Suppressor macrophage treated with lipopolysaccharide for 1 hour (primary cell): ENCODE measurements at places on chromosomes 11 and 22.

DNA sequence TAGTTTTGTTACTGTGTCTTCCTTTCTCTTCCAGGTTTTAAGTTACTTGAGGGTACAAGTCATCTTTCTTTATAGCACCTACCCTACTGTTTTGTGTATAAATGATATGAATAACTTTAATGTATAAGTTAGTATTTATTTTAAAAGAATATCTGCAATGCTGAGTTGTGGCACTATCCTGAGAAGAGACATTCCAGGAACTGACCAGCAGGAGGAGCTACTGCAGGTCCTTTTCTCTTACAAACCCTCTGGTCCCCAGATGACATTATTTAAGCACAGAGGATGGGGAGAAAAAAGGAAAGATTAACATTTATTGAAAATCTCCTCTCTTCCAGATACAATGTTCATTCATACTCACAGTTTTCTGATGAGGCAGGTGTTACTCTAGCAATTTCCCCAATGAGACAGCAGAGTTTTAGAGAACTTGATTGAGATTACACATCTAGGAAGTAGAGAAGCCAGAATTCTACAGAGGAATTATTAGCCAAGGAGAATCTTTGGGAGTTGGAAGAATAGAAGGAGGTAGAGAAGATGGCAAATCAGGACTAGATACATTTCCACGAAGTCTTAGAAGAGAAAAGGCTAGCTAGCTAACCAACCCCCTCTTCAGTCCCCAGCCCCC, 541.2 kb upstream of the API5 start:
- DNase-seq: peak; percentile 24

DNA sequence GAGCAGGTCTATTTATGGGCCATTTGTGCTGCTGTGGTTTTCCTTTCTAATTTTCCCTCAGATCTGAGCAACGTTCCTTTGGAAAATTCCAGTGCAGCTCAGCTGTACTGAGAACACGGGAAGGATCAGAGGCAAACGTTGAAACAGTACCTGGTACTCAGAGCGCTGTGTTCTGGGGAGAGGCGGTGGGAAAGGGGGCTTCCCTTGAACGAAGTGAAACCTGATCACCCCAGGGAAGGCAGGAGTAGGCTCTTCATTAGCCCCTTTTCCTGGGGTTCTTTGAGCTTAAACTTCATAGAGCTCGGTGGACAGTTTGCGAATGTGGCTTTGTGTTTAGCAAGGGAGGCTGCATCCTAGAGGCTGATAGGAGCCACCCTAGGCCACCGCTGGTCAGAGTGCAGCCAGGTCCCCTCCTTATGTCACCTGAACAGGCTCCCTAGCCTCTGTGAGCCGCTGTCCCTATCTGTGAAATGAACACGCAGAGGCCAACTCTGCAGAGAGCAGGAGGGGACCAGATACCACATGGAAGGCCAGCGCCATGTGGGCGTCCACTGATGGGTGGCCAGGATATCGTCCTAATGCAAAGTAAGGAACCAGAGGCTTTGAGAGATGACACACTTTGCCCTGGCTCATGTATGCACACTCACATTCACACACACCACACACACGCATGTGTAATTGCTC, 1464.8 kb downstream of the BRD1 start:
- no peak for DNase-seq

- DNase-seq: no peak
Observed at GRCh38 chr22:39995393-39996252, 869 bp downstream of the FAM83F start.

DNA sequence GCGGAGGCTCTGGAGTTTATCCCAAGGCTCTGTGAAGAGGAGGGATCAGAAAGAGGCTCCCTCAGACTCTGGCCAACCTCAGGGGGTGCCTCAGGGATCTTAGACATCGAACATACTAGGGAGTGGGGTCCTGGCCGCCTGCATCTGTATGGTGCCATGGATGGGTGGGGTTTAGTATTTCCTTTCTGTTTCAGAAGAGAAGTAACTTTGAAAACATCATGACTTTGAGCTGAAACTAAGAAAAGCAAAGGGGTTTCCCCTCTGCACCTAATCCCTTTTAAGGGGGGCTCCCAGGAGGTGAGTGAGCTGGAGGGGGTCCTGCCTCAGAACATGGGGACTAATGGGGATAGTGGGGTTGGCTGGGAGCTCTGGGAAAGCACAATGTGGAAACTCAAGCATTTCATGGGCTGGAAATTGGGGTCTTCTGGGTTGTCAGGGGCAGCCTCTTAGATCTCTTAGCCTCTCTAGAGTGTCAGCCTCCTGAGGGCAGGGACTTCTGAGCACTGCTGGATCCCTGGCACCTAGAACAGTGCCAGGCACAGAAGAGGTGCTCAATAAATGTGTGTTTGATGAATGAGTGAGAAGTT, 11.8 kb upstream of the SSTR3 start:
- no peak for DNase-seq

DNA sequence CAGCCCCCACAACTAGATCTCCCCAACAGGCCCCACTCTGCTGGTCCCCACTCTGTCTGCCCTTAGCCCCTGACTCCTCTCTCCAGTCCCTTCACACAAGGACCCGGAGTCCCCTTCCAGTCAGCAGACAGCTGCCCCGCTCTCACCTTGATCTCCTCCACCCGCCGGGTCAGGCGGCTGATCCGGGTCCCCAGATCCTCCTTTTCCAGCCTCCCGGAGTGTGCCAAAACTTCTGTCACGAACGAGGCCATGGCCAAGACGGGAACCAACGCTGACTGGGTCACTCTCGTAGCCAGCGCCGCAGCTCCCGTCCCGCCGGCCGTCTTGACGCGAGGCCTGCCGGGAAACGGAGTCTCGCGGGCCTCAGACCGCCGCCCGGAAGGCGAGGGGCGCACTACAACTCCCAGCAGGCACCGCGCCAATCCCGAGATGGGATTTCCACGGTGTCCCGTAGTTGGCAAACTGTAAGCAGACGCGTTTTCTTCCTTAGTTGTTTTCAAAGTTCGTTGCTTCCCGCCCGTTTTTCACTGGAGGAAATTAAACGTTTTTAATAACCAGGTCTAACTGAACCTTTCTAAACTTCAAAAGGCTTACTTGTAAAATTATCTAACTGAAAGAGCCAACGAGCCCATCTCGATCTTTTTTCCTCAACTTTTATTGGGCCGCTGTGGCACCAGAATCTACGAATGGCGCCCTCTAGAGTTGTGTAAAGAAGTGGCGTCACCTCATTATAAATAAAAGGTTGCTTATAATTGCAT, at the start of gene ZW10:
Gene ZW10 (minus strand): TSS at position 277 of the 758 bp plus-strand sequence. CDS start 26 bp downstream, at position 251.
- DNase-seq: peak; percentile 98

- DNase-seq: peak; percentile 88
Observed at GRCh38 chr11:110349138-110349996, 53.0 kb upstream of the RDX start.
